Activated CD4-positive, alpha-beta T cell treated with anti-CD3 and anti-CD28 coated beads, Interleukin-2, Interleukin-6, amounts not matched to agents 100 ng/mL and 50 ng/mL, durations not matched to agents 16 hours and 8 hours (primary cell): ENCODE measurements at places on chromosomes 5 and 9.

DNA sequence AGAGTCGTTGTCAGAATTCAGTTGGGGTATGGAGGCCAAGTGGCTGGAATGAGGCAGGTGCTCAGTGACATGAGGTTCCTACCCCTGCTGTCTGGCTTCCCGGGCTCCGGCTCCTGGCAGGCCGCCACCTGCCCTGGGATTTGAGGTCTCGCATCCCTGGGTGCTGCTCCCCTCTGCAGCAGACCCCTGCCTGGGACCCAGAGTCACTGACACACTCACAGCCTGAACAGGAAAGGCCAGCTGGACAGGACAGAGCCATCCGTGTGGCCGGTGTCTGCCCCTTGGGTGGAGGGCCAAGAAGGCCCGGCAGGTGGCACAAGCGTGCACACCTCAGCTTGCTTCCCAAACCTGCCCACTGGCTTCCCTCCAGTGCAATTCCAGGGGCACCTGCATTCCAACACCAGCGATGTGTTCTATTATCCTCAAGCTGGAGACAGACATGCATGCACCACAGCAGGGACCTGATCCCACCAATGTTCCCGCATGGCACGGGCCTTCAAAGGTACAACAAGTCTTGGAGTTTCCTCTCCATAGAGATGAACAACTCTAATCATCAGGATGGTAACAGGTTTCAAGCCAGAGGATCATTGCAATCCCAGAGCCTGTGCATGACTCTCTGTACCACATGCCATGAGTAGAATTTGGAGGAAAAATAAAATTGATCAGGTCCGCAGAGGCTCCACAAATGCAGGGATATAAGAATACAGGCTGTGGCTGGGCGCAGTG is 45.6 kb upstream of the RNF130 start:
- no peak for DNase-seq

- peak; percentile 86 for DNase-seq
Measured at GRCh38 chr5:50667653-50668595, 1.5 kb downstream of the PARP8 start.

DNA sequence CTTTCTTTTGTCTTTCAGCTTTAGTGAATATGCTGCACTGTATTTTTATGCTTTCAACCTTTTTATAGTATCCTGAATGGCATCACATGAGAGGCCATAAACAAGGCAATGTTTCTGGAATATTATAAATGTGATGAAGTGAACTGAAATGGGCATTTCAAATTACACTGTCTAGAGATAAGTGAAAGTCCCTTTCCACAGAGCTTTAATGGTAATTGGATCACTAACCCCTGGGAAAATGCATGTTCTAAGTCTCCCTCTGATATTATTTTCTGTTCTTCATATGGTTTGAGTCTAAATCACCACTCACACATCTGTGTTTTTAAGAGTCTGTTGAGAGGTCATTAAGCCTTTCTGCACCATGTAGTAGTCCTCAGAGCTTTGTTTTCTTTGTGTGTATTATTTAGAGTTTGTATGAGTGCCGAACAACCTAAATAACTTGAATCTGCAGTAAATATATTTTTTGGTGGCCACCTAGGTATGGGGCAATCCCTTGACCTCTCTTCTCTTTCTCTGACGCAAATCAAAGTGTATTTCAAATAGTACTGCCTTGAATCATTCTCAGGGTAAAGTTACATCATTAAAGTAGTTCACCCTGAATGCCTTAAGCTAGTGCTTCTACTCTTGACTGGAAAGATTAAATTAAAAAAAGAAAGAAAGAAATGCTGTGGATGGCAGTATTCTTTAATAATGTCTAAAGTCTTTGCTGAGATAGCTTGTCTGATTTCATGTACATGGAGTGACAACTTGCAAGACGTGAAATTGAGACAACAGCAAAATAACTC is 1931.0 kb upstream of the CDH6 start:
- DNase-seq: no peak

DNA sequence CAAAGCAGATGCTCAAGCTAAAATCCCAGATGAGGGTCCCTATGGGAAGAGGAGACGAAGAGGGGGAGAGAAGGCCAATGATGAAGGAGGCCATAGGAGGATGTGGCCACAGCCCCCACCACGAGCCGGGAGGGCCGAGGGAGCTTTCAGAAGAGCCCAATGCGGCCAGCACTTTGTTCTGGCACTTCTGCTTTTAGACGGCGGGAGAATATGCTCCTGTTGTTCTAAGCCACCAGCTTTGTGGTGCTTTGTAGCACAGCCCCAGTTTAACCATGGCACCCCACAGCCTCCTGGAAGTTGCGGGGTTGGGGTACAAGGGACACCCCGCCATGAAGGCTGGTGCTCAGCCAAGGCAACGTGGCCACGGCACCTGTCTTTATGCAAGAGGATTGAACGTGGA is 33.4 kb downstream of the LPCAT1 start:
- DNase-seq: no peak

DNA sequence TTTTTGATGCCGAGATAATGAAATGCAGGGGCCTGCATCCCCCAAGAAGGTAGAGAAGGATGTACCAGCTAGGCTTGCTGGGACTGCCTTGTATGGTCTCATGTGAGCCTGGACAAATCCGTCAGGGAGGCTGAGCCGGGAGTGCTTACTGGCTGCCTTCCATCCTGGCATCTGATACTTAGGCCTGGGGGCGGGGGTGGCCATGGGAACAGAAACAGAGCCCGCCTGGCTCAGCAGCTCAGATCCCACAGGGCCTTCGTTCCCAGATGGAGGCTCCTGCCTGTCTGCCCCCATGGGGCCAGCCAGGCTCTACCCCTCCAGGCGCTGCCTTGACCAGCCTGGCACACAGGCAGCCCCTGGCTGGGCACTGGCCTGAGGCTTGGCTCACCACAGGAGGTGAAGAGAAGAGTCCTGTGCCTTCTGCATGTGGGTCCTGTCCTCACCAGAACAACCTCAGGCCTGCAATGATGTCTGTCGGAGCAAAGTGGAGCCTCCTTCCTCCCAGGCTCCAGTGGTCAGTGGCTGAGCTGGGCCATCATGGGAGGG is 10.5 kb upstream of the SPATA31E1 start:
- no peak for DNase-seq

DNA sequence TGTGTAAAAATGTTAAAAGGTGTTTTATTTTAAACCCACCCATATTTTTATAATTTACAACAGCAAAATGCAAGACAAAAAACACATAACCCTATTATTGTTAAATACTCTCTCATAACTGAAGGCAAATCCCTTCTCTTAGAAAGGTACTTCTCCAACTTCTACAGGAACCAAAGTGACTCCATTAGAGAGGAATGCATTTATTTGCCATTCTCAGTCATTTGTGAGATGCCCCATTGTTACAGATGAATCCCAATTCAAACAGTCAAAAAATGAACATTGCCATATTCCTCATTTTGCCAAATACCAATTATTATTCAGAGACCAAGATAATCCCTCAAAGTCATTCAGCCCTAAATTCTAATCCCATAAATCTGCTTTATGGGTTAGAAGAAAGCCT is 175.8 kb downstream of the TSSK1B start:
- DNase-seq: no peak

DNA sequence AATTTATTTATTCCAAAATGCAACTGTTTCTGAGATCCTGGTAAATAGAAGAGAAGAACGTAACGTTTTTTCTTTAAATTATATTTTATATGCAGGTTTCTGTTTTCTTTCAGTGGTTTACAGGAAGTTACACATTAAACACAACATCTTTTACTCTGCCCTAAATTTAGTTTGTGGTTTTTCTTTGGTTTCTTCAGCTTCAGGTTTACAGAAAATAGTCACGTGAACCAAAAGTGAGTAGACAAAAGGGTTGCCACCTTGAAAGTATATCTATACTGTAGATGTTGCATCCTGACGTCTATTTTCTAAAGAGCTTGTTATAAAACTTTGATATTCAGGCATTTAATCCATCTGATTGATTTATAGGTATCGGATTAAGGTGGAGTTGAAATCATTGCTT is 1236.6 kb downstream of the MAT2B start:
- DNase-seq: no peak

GRCh38 chr9:2107906-2108451 is 92.8 kb downstream of the SMARCA2 start:
- DNase-seq: no peak

GRCh38 chr5:142796492-142797109 is 26.4 kb downstream of the ARHGAP26 start:
- no peak for DNase-seq

GRCh38 chr9:124840300-124840833 is 12.9 kb upstream of the WDR38 start:
- DNase-seq: no peak

- no peak for DNase-seq
Measured at GRCh38 chr5:173850659-173851058, 37.5 kb upstream of the CPEB4 start.

GRCh38 chr9:107557236-107557990 is 67.8 kb upstream of the KLF4 start:
- no peak for DNase-seq

DNA sequence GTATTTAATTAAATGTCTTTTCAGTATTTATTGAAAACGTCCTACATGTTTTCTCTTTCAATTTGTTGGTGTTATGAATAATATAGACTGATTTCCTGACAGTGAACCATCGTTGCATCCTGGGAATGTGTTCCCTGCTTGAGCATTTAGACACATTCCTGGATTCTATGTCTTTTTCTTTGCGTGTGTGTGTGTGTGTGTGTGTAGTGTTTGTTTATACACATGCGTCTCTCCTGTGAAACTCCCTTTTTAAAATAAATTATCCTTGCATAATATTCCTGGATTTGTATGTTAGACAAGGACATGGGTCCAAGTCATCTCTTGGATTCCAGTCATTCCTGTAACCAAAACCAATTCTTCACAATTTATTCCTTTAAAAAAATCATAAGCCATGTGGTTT is 153.4 kb downstream of the HSPA4 start:
- no peak for DNase-seq

GRCh38 chr9:76808636-76809035 is 44.4 kb downstream of the PCA3 start:
- no peak for DNase-seq

- no peak for DNase-seq
Measured at GRCh38 chr5:175747539-175748060, 89.7 kb downstream of the HRH2 start.

DNA sequence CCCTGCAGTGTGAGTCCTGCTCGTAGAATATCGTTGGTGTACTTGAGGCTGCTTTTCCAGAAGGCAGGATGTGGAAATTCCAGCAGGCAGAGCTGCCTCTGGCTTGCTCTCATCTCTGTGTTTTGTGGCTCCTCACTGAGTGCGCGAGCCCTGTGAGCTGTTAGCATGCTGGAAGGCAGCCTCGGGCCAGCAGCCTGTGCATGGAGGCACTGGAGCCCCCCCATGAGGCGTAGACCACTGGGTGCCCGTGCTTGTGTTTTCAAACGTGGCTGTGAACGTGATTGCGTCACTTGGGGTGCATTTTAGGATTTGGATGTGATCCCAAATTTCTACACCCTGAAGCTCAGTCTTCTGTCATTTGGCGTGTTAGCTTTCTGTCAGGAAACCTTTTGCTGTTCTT is 3.2 kb downstream of the WDR5 start:
- no peak for DNase-seq

DNA sequence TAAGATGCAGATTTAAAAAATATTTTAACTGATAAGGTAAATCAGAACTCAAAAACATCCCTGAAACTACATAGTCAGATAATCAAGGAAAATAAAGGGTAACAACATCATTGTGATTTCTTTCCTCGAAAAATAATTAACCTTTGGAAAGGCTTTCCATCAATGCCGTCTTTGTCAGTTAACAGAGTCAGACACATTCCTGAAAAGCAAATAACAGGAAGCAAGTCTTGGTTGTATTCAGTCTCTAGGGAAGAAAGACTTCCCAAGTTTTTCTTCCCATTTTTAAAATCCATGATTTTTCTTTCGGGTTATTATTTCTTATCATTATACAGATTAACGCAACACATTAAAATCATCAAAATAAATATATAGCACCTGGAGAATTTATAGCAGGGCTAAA is 256.4 kb upstream of the CDH6 start:
- DNase-seq: no peak

DNA sequence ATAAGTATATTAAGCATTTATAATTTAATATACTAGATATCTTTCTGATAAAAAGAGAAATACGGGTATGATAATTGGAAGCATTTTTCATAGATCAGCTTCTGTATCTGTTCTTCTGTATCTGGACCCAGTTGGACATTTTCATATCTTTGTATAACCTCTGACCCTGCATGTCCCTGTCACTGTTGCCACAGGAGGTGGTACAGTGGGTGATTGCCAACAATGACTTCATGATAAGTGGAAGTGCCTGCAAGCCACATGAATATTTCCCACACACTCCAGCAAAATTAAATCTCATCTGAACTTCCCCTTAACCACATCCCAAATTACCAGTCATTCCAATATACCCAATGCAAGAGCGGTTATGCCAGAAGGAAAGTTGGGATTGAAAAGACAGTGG is 376.4 kb downstream of the ARRDC3 start:
- no peak for DNase-seq

GRCh38 chr5:19739671-19740070 is 248.3 kb downstream of the CDH18 start:
- no peak for DNase-seq

- no peak for DNase-seq
Measured at GRCh38 chr9:132066511-132066910, 13.2 kb downstream of the MED27 start.

DNA sequence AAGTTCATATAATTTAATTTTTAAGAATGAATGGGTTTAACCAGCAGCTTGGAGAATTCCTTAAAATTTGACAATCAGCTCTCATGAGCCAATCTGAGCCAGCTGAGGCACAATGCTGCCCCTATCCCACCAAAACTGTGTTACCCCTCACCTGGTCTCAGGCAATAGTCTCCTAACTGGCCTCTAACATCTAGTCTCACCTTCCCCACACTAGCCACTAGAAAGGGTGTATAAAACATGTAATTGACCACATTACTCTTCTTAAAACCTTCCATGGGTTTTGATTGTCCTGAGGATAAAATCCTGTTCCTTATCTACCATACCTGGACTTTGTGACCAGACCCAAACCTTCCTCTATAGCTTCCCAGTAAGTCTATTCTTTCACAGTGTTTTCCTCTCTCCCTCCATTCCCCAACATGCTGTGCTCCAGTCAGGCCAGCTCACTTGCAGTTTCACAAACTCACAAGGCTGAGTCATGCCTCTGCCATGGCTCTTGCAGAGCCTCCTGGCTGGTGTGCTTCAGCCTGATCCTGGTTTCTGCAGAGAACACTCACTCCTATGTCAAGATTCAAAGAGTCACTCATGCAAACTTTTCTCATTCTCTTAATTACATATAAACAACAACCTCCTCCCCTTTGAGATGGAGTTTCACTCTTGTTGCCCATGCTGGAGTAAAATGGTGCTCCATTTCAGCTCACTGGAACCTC is 16.0 kb upstream of the ZCCHC7 start:
- peak; percentile 48 for DNase-seq

GRCh38 chr9:34513567-34514214 is 9.1 kb downstream of the ENHO start:
- no peak for DNase-seq

GRCh38 chr5:129857116-129857515 is 47.1 kb upstream of the CHSY3 start:
- no peak for DNase-seq

DNA sequence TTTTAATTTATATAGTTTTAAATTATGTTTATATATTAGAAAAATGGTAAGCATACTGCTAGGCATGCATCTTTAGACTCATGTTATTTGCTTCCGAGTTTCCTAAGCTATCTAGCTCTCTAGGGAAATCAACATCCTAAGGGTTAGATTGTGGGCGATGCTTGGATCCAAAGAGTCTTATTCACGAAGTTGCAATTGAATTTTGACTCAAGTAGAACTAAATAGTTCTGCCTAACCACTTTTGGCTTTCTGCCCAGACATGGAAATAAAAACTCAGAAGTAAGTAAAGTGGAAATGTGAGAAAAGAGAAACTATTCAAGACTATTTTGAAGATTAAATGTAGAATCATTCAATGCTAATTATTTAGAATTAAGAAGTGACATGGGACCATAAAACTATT is 440.4 kb downstream of the CDH18 start:
- no peak for DNase-seq
